ENCODE measurements at places on chromosomes 1 and 21.

DNA sequence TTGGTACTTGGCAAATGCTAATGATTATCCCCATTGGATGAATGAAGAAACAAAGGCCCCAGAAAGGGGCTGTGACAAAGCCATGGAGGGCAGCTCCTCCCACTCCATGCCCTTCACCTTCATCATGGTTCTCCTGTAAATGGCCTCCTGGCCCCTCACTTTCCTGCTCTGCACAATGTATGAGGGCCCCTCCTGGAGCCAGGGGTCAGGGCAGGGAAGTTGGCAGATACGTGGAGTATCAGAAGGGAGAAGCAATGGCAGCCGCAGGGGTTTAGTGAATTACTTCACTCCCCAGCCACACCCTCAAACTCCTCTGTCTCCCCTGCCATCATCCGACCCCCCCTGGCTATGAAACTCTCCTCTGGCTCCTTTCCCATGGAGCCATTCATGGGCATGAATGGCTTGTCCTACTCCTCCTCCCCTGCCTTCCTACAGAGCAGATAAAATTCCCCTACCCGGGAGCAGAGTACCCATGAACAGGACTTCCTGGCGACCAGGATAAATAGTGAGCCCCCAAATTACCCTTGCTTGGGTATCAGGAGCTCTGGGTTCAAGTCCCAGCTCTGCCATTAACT is 86.3 kb downstream of the CAMK2N1 start:
- DNase-seq = no peak

DNA sequence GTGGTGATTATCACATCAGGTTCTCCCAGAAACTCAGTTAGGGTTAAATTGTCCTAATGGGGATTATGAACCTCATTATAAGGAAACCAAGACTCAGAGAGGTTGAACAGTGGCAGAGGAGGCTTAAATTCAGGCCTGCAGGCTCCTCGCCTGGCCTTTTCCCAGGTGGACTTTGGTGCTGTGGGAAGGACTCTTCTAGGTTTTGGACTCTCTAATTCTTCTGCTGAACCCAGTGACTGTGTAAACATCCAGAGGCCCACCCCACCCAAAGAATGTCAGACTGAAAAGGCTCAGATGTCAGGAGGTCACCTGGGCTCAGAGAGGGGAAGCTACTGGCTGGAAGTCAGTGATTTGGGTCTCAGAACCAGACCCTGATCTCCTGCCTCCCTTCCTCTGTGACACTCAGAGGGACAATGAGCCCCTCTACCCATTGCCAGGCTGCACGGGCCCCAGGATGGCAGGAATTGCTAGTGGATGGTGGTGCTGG is 2.5 kb downstream of the ZNF362 start:
- no peak for DNase-seq

DNA sequence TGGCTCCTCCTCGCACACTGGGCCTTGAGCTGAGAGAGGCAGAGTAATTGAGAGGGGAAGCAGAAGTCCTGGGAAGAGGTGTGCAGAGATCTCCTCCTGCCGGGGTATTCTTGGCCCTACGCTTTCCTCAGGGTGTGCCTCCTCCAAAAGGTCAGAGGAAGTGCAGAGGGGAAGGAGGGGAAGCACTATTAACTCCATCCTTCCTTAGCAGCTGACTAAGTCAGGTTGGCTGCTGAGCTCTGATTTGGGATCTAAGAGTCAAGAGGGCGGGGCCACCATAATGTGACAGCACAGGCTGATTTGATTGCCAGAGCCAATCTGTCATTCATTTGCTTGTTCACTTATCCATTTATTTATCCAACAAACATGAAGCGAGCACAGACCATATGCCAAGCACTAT is 12.3 kb downstream of the ATP2B4 start:
- DNase-seq = no peak

DNA sequence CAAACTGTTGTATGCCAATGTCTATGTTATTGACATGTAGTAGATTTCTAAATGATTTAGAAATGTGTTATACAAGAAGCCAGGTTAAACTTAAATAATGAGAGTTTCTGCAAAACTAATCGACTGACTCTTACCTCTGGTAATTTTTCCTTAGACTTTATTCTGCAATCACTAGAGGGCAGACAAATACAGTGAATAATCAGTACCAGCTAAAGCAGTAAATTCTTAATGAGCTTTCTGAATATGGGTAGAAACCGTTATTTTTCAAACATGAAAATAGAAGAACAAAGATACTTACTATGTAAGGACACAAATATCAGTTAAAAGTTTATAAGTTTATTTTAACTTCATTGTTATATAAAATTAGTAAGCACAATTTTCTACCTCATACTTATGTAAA is 97.9 kb upstream of the RGS1 start:
- DNase-seq = no peak

DNA sequence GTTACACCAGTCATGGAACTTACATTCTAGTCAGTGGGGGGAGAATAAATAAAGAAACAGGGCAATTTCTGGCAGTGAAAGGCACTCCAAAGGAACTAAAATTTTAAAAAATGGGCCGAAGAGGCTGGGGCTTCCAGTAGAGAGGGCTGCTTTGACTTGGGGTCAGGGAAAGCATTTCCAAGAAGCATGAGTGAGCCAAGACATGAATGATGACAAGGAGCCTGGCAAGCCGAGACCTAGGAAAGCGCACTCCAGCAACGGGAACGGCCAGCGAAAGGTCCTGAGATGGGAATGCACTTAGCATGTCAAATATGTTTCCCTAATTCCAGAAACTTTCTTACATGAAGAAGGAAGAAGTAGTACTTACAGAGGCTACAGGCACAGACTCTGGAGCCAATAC is 95.4 kb upstream of the NGF start:
- DNase-seq = no peak

DNA sequence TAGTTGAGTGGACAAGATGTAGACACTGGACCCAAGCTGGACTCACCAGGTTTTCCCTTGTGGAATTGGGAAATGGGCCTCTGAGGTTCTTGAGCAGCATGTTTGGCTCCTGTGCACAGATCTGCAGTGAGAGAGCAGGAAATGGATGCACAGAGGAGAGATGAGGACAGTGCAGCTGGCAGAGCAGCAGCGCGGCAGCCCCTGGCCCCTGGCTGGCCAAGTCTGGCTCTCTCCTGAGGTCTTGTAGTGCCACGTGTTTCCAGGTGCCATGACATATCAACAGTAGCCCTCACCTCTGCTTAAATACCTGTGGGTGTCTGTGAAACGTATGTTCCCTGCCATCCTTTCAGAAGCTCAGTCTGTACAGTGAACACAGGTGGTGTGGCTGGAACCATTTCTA is 19.2 kb upstream of the BCL10 start:
- no peak for DNase-seq

DNA sequence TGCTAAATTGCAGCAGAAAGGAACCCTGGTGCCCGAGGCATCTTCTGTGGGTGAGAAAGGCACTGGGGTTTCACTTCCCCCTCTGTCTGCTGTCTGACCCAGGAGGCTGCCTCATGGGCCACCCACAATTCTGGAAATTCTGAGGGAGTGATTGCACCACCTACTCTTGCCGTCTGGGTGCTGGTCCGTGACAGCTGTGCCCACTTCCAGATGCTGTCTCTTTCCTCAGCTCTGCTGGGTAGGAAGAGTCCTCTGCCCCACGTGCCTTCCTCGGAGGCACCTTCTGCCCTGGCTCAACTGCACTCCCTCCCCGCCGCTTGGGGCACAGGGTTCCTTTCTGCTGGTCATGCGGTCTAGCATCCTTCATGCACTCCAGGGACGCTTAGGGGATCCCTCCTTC is 96.3 kb downstream of the ARHGEF10L start:
- DNase-seq = no peak

DNA sequence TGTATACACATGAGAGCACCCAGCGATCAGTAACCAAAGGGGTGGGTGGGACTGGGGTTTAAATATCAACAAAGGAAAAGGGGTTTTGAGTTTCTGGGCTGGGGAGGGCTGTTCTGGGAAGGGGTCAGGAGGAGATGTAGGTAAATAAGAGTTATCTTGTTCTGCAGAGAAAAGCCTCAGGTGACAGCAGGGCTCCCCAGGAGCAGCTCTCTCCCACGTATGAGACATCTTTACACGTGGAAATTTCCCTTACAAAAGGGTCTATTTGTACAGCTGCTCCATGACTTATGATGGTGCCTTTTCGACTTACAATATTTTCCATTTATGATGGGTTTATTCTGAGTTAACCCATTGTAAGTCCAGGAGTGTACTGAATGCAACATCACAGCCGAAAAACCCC is 16.3 kb upstream of the PADI2 start:
- DNase-seq = no peak

DNA sequence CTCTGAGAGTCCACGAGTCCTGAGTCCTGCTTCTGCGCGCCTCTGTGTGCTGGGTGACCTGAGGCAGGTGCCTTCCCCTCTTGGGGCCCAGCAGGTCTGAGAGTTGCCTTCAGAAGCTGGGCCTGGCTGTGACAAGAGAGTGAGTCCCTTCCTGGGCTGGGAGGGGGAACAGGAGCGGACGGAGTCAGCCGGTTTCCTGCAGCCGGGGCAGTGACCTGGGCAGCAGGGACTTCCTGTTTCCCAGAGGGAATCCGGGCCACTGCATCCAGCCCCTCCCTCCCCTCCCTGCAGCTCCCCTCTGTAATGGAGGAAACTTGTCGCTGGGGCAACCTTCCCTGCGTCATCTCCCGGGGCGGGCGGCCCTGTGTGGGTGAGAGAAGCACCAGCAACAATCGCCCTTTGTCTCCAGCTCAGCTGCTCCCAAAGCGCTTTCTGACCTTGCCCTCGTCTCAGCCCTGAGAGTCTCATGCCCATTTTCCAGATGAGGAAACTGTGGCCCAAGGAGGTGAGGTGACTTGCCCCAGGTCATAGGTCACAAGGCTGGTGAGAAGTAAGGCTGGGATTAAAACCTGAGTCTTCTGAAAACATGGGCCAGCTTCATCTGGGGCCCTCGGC is 61.1 kb downstream of the SDC3 start:
- DNase-seq = no peak

DNA sequence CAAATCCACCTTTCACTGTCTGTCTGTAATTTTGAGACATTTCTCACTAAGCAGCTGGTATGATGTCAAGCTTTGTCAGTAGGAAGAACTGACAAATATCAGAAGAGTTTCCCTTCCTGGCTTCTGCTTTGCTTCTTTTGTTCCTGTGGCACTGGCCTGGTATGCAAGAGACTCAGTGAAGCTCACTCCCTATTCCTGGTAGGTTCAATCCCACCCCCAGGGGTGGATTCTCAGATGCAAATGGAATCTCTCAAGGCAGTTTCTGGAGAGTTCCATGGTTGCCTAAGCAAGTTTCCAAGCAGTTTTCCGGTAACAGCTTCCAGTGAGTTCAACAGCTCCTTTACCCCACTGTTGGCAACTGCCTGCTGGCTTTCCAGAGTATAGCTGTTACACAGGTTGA is 683.4 kb downstream of the PTPRC start:
- DNase-seq = no peak
